Breast epithelium (tissue), 4 donors: ENCODE measurements at places on chromosomes 12 and 14. TPM values are rescaled to one million over a fixed set of nuclear protein-coding genes. Genes with fewer than 3 reads are reported as not detected.

- no peaks in the 10 kb centered on the region for H3K4me1 ChIP-seq
- no peaks in the 10 kb centered on the region for H3K27me3 ChIP-seq
- H3K36me3 ChIP-seq = no peaks in the 10 kb centered on the region
- H3K4me3 ChIP-seq = no peak overlapping the region
- DNase-seq = no peak
- no peak overlapping the region for H3K27ac ChIP-seq
Measured at GRCh38 chr14:100333827-100334226, 10.7 kb downstream of the SLC25A47 start.

DNA sequence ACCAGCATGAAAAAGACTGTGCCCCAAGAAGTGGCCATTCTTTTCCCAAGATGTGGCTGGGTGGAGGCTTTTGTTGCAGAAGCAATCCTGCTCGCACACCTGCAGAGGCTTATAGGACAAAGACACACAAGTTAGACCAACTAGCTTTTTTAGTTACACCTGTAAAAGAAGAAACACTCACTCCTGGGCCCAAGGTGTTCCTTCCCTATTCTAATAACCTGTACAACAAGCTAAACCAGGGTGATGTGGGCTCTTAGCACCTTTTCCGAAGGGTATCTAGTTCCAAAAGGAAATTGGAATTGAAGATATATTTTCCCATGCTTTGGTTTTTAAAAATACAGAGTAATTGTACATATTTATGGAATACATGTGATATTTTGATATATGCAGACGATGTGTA, 31.0 kb downstream of the ENTPD5 start:
- DNase-seq = no peak
- H3K27me3 ChIP-seq = no peaks in the 10 kb centered on the region
- no peaks in the 10 kb centered on the region for H3K4me1 ChIP-seq
- no peak overlapping the region for H3K27ac ChIP-seq

DNA sequence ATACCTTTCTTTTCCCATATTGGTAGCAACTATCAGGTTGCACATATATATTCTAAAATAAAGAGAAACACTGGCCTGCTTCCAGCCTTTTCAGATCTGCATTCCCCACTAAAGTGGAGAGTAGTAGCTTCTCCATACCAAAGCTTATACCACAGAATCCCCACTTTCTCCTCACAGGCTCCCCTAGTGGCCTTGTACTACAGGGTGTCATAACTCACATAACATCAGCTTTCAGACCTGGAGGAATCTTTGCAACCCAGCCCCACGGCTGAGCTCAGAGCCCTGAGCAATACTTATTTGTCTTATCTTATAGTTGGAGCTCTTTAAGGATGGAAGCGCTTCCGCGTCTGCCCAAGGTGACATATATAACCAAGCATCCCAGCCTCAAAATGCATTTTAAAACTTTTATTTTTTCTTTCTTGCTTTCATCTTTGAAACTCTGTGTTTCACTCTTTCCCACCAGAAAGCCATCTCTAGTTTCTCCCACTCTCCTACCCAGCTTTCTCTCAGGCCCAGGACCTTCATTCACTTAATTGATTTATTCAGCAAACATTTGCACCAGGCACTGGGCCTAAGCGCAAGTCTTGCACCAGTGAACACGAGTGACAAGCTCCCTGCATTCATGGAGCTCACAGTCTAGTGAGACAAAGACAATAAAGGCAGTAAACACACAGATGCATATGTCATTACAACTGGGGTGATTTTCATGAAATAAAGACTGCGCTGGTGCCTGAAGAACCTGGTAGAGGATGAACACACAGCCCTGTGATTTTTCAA, 254.7 kb downstream of the IPO8 start:
- H3K4me3 ChIP-seq = no peak overlapping the region
- DNase-seq = no peak
- no peaks in the 10 kb centered on the region for H3K4me1 ChIP-seq
- H3K27me3 ChIP-seq = no peaks in the 10 kb centered on the region
- H3K27ac ChIP-seq = no peak overlapping the region

DNA sequence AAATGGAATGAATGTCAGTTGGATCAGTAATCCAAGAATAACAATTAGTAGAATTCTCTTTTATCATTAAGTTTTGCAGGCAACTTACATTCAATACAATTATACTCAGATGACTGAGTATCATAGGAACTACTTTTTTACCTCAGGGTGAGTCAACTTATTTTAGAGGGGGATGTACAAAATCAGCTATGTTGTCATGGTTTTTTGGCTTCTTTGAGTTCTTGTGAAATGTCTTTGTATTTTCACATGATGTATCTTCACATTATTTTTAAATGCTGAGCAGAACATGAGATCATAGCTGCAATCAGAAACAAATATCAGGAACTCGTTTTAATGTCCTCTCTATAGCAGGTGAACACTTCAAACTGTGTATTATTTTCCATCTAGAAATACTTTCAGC, 65.3 kb upstream of the PTPRR start:
- H3K4me1 ChIP-seq = no peaks in the 10 kb centered on the region
- H3K4me3 ChIP-seq = no peak overlapping the region
- no peaks in the 10 kb centered on the region for H3K27me3 ChIP-seq

DNA sequence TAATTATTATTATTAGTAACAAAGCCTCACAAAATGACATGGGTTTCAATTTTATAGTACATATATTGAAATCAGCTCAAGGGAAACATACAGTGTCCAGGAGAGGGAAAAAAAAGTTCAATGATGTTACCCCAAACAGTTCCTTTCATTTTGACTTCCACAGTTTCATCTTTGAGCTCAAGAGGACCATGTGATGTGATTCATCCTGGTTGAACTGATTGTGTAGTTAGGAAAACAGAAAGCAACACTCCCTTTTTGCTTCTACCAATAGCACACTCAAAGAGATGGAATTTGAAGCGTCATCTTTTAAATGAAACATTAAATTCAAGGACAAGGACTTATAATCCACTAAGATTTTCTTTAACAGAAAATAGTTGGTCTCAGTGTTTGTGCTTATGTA, 461.0 kb downstream of the FOXG1 start:
- H3K27me3 ChIP-seq = no peaks in the 10 kb centered on the region
- no peaks in the 10 kb centered on the region for H3K36me3 ChIP-seq
- no peak overlapping the region for H3K4me3 ChIP-seq
- no peak overlapping the region for H3K27ac ChIP-seq

DNA sequence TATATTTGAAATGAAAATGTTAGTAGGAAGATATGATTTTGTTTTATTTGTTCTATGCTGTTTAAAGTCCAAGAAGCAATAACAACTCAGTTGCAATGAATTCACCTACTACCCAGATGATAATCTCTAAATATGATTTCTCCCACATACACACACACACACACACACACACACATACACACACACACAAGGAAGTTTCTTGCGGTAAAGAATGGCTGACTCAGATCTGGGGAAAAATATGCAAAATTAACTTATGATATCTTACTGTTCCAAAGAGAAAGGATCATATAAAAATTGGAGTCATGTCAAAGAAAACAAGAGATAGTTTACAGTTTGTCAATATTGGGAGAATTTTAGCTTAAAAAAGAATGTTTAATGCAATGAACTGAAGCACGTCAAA, 456.7 kb downstream of the SLC16A7 start:
- H3K27me3 ChIP-seq = no peaks in the 10 kb centered on the region
- H3K27ac ChIP-seq = no peak overlapping the region
- no peak overlapping the region for H3K4me3 ChIP-seq
- no peak for DNase-seq
- no peaks in the 10 kb centered on the region for H3K36me3 ChIP-seq

Gene EMP1
- 207 TPM for total RNA-seq
